ENCODE measurements at places on chromosomes 2 and 18.
A peak's percentile ranks its signal among the peaks of the same experiment; 100 is the strongest.

DNA sequence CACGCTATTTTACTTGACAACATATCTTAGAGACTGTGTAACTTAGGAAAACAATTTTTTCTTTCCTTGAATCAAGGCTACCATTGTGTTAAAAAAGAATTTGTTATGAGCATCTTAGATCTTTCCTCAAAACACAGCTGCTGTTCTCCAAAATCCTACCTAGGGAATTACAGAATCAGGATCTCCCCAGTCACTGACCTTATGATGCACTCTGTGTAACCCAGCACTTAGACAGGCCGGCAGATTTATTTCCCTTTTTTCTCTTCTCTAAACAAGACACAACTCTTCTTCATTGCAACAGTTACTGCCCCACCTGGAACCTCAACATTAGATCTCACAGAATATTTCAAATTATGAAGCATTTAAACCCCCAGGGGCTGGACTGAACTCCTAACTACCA is 13.5 kb upstream of the C2orf15 start:
- no peak for DNase-seq

- no peak for DNase-seq
These were observed 25.6 kb upstream of the ACSL3 start for GRCh38 chr2:222835143-222835822.

DNA sequence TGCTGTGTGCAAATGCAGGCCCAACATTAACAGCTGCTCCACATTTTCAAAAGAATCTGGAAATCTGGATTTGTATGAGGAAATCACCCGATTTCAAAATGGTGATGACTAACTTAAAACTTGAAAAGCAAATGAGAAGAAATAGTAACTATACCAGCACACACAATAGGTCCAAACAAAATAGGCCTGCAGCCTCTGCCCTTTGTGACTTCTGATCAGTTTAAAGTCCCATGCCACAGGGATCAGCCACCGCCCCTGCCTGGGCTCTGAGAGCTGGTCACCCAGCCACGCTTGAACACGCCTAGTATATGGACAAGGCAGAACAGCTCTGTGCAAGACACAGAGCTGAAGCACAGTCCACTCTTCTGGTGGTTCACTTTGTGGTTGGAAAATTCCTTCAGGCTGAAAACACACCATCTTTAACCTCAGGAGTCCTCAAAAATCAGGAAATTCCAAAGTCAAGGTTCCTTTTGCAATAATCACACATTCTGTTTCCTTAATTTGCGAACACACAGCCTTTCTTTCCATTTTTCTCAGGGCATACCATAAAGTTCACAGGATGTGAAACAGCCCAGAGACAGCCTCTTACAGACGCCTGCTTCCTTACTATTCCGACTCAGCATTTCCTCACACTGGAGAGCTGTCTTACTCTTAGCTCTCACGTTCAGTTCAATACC is 150.1 kb upstream of the RIOK3 start:
- no peak for DNase-seq

DNA sequence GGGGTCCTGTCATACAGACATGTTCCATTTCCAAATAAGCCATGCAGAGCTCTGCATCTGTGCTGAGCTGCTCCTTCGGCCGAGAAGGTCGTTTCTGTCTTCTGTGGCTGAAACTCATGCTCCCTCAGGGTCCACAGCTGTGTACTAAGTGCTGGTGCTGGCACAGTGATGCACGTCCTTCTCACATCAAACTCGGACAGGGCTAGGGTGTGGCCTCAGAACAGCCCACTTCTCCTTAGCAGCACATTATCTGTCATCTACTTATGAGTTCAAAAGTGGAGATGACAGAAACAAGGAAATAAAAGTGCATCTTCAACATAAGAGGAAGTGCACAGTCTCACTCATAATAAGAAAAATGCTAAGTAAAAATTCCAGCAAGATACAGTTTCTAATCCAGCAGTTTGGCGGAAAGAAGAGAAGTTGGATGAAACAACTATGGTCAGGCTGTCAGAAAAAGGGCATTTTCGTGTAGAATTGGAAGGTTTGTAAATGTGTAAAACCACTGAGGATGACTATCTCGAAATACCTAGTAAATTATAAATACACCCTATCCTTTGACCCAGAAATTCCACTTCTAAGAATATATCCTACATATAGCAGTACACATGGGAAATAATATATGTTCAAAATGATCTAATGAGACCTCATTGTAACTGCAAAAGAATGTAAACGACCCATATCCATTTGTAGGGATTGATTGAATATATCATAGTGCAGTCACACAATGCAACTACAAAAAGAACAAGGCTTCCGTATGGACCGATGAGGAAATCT is 53.7 kb upstream of the APCDD1 start:
- no peak for DNase-seq

DNA sequence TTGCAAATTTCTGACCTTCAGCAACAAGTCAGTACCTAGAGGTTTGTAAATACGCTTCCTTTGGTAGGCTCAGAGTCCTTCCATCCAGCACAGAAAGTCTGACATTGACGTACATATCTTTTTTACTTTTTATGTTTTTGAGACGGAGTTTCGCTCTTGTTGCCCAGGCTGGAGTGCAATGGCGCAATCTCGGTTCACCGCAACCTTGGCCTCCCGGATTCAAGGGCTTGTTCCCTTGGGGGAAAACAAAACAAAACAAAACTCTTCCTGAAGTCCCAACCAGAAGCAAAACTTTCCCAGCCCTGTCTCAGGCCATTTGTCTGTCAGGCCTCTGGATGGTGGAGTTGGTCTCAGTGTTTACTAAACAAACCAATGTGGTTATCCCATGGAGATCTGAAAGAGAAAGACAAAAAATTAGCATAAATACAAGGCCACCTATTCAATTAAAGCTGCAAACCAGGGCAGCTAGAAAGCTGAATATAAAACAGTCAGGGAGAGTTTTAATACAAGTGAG is 29.6 kb upstream of the ATL2 start:
- DNase-seq = no peak

- no peak for DNase-seq
These were observed 31.7 kb upstream of the ARL4C start for GRCh38 chr2:234528410-234529148.

GRCh38 chr2:191636235-191636543 is 41.7 kb upstream of the NABP1 start:
- DNase-seq = no peak

DNA sequence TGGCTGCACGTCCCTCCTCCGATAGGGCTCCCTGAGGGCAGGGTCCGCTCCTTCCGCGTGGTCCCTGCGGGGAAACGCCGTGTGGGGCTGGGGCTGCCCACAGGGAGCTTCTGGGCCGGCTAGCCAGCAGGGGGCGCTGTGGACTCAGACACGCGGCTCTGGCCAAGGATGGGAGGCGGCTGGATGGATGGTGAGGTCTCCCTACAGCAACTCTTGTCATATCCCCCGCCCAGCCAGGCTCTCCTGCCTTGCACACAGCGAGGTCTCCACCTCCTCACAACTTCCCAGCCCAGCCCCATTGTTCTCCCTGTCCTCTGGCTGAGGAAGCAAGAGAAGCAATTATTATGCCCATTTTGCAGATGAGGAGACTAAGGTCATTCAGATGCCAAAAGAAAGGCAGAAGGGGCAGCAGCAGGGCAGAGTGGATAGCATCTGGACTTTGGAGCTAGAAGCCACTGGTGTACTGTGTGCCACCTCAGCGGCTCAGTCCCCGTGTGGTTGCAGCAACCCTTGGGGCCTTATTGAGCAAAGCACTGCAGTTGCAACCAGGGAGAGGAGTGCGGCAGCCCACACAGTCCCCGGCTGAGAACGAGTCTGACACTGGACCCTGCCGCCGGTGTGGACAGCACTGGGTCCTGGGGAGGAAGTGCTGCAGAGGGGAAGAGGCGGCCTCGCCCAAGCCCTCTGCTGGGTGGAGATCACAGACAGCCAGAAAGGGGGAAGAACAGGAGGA is 99.0 kb downstream of the ZFP36L2 start:
- DNase-seq = peak; percentile 85

GRCh38 chr18:46497129-46497528 is 159.9 kb downstream of the LOXHD1 start:
- no peak for DNase-seq

DNA sequence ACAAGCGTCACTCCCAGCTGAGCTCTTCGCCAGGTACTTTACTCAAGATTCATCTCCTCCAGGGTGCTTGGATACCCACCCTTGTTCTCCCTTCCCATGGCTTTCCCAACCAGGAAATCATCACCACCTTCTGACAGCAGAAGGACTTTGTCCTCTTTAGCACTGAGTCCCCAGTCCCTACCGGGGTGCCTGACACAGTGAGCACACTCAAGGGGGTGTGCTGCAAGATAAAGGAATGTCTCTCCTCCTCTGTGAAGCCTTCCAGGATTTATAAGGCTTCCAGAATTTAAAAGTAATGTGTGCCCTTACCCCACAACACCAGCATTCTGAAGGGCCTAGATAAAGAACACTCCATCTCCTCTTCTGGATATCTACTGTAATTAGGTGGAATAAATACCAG is 39.6 kb downstream of the ACVR1 start:
- DNase-seq = no peak

DNA sequence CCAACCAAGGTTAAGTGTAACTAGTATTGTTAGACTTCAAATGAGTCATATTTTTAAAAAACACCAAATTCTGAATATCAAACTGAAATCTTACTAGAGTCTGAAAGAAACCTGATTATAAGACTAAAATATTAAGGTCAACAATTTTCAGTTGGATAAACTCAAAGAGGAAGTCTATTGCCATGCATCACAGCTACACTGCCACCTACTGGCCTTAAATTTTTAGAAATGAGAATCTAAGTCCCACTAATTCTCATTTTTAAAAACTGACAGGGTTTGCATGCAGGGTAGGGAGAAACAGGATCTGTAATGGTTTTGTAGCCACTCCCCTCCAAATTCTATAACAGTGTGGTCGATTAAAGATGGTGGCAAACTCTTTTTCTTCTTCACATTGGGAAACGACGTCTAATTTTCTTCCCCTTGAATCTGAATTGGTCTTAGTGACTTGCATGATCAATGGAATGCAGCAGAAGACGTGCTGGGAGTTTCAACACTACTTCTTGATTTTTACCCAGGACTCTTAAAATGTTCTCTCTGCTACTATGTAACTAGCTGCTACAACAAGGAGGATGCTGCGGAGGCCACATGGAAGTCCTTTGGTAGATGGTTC is 176.1 kb upstream of the SESTD1 start:
- DNase-seq = no peak

DNA sequence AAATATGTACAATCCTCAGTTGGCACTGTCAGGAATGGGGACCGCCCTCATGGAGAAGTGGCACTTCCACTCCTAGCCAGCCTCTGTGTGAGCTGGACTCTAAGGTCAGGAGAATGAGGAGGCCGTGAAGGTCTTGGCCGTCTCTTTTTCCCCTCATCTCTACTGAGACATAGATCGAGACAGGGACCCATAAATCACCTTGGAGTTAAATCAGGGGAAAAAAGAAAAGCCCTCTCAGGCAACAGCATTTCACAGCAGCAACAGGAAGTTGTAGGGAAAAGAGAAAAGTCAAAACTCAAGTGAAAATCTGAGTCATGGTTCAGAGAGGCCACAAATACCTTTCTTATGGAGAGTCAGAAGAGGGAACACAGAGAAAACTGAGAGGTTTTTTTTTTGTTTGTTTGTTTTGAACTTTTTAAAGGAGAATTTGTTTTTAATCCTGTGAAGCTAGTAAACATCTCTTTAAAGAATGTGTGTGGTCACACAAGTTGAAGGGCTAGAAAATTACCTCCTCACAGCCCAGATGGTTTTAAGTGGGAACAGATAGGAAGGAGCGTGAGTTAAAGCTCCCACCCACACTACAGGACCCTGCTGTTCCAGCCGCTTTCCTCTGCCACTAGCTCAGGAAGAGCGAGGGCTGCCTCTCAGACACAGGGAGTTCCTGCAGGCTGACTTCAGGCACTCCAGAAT is 30.6 kb upstream of the CYP1B1 start:
- no peak for DNase-seq

- DNase-seq = no peak
These were observed 42.4 kb downstream of the CYB5A start for GRCh38 chr18:74249181-74249968.

DNA sequence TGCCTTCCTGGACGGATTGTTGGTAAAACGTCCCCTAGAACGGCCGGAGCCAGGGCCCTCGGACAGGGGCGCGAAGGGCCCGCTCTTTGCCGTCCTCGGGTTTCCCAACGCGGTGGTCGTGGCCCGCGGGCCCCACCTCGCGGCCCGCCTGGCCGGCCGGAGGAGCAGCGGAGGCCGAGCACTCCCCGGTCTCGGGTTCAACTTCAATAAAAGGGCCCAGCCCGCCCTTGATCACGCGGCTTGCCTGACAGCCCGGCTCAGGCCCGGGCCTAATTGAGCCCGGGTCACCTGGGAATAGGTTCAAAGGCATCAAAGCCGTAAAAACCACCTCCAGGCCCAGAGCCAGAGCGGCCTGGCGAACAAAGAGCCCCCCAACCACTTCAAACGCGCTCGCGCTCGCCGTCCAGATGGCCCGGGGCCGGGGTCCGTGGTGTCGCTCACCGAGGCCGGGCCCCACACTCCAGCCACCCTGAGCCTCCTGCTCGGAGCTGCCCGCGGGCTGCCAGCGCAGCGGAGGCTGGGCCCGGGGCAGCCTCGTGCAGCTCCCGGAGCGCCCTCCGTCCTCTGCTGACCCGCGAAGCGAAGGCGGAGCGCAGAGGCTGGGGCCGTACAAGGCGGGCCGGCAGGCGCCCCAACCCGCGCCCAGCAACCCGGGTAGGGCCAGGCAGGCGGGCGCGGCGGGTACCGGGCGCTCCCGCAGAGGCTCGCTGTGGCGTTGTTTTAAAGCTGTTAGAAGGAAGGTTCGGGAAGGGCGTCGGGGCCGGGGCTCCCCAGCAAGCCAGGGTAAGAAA is 1.1 kb upstream of the TWIST2 start:
- DNase-seq = no peak

DNA sequence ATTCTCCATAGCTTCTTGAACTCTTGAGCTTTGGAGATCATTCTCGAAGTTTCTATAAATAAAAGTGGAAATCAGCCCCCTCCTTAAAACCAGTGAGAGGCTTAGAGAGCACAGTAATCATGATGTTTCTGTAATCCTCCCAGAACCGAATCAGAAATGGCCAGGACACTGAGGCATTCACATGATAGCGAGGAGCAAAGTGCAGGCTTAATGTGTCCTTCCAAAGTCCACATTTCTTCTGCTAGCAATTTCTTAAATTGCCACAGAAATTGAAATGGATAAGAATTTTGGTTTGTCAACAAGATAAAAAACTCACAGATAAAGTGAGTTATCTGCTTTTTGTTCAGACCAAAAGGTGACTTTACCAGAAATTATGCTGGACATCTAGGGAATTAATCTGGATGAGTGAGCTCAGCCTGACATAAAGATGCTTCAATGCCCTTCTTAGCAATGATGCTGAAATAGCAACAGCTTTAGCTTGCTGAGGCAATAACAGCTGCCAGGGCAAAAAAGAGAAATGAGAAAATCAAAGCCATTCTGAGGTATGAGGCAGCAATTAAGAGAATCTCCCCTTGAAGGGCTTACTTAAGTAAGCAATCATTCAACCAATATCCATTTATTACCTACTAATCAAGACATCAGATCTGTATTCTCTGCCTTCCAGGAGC is 82.4 kb upstream of the PHLPP1 start:
- no peak for DNase-seq

- no peak for DNase-seq
These were observed 102.7 kb upstream of the PTPRM start for GRCh38 chr18:7464245-7464966.
